ENCODE measurements at places on chromosomes 12 and 14.

DNA sequence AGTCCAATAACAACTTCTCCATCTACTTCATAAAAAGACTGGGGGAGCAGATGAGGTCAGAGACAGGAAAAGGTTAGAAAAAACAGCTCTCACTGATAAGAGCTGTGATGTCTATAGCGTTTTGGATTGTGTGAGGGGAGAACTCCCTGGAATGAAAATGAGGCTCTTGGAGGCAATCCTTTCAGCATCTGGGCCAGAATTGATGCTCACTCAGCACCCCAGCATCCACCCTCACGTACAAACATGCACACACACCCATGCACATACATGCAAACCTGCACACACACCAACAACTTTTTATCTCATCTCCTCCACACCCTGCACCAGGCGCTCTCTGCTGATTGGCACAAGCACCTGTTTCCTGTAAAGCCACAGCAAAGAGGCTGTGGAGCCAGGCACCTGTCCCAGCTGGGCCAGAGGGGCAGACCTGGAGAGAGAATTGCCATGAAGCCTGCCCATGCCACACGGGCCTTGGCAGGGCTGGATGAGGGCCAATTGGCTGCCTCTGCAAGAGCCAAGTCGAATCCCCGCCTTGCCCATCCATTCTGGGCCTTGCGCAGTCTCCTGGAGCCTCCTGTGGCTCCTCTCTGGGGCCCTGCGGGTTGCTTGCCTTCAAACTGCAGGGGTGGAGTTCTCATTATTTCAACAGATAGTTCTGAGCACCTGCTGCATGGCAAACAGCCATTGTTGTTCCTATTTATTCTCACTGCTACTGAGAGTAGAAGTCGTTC lies 53.1 kb downstream of the SYNE3 start:
- no peak for DNase-seq

GRCh38 chr14:92633724-92634123 lies 114.7 kb downstream of the LGMN start:
- no peak for DNase-seq

GRCh38 chr14:72177251-72177650 lies 245.0 kb downstream of the RGS6 start:
- DNase-seq = no peak

GRCh38 chr12:13534242-13534641 lies 337.7 kb downstream of the EMP1 start:
- no peak for DNase-seq

GRCh38 chr12:49331380-49332222 lies 5.4 kb downstream of the C1QL4 start:
- DNase-seq = peak; percentile 78

DNA sequence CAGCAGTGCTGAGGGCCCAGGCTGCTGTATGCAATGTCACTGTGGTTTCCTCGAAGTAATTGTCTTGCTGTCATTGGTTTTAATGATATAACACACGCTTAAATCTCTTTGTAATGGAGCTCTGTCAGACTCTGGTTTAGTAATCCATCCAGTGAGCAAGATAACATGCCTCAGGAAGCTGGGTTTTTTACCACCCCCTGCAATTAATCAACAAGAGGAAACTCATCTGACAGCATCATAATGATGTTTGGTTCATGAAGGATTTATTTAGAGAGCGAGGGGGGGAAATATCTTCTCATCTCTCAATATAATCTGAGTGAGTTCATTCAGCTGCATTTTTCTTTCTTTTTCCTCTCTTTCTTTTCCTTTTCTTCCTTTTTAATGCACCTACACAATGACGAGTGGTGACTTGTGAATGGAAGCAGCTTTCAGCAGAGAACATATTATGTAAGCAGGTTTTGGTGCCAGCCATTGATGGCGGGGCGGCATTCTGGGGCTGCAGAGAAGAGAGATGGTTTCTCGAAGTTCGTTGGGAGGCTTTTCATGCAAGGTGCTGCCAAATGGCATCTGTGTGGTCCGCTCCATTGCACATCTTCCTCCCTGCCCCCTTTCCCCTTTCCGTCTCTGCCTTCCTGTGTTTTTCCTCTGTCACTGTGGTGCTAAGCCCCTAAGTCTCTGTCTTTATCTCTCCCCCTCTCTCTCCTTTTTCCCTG lies 6.7 kb downstream of the RPH3A start:
- peak; percentile 65 for DNase-seq

DNA sequence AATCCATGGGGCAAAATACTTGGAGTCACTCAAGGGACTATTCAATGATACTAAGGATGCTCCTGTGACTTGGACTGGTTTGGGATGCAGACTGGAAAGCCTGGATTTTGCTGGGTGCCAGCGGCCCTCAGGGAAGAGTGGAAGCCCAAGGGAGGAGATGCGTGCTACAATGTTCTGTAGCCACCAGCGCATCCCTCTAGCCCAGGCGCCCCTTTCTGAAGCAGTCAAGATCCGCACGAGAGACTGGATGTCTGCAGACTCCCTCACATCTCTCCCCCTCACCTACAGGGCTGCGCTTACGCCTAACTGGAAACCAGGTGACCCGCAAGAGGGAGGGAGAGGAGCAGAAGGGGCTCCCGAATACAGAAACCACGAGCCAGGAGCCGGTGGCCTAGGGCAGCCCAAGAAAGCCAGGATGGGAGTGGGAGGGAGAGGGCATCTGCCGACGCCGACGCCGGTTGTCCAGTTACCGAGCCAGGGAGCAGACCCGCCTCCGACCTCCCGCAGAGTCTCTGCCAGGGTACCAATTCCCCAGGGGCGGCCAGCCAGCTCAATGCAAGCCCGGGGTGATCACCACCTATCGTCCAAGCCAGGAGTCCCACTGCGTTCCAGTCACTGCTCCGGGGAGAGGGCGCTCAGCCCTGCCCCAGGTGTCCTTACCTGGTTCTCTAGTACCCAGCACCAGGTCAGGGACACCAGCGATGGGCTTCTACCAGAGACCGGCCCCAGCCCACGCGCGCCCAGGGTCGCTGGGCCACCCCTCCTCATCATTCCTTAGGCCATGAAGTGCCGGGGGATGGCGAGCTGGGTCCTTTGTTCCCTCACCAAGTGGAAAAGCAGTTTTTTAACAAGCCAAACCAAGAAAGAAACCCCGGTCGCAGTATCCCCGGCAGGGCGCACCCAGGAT lies 1.2 kb downstream of the NTN4 start:
- DNase-seq = no peak

DNA sequence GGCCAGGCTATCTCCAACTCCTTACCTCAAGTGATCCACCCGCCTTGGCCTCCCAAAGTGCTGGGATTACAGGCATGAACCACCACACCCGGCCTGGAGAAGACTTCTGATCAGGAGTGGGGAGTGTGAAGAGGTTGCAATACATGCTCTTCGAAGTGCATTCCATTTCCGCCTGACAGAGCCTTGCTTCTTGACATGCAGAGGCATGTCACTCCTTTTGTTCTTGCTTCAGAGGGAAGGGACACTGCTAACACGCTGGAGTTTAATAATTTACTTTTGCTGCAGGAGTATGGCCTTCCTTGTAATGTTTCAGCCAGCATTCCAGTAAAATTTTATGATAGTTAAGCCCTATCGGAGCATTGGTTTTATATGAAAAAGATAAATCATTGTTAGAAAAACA lies 74.9 kb downstream of the SLC25A47 start:
- DNase-seq = no peak

DNA sequence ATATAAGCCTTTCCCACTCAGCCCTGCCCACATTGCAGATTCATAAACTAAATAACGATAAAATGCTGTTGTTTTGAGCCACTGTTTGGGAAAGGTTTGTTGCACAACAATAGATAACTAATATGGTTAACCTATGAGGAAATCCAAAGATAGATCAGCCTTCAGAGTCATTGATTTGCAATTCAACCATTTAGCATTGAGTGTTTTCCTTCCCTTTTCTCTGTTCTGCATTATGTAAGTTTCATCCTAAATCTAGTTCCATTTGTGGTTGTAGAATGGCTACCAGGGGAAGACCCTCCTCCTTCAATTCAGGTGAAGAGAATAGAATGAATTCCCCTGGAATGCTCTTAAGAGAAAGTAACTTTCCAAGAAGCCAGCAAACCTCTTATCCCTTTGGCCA lies 19.6 kb downstream of the TC2N start:
- DNase-seq = no peak

DNA sequence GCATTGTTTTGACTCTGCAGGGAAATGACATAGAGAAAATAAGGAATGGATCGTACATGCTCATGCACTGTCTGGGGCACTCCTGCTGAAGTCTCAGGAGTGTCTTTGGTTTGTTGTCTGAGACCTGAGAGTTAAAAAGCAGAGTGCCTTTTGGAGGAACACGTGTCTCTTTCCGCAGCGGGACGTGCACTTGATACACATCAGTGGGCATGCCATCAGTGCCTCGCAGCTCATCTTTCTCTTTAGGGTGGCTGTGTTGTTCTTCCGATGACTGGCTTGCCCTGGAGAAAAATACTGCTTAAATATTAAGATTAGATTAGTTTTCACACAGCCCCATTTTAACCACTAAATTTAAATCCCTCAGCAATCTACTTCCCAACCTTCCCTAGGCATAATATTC lies 835.9 kb downstream of the DIO2 start:
- DNase-seq = no peak

GRCh38 chr14:71437870-71438269 lies 494.4 kb upstream of the RGS6 start:
- DNase-seq = no peak

- DNase-seq = peak; percentile 55
Observed at GRCh38 chr14:48398675-48399282, 723.4 kb upstream of the MDGA2 start.

DNA sequence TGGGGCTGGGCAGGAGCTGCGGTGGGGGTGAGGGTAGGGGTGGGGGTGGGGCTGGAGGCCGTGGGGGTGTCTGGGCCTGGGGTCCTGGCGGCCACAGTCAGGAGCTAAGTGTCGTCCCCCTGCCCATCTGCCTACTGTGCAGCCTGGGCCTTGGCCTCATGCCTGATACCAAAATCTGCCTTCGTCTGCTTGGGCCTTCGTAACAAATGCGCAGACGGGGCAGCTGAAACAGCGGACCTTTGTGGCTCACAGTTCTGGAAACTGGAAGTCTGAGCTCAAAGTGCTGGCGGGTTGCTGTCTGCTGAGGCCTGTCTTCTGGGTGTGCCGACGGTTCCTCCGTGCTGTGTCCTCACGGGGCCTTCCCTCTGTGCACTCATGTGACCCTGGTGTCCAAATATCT lies 61.7 kb downstream of the KIF26A start:
- DNase-seq = no peak

DNA sequence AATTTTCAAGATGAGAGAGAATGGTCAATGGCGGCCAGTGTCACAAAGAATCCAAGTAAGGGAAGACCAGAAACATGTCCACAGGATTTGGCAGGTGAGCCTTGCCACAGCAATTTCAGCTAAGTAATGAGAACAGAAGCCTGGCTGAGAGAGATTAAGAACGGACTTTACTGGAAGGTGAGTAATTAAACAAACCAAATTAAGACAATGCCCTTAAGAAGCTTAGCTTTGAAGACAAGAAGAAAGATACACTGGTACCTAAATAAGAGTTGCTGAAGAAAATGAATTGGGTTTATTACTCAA lies 145.4 kb upstream of the PLEKHG7 start:
- DNase-seq = no peak

DNA sequence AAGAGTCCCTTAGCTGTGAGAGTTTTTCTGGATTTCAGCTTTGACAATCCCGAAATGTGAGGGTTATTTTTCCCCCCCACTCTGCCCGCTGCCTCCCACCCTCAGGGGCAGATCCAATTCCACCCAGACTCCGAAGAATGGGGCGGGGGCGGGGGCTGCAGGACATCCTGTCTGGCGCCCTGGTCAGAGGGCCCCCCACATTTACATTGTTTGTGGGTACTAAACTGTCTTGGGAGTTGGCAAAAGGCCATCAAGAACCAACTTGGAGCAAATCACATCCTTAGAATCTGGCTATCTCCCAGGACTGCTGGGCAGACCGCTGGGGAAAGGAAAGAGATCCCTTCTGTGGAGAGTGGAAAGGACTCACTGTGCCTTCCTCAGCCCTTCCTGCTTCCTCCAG lies 2.4 kb downstream of the EMP1 start:
- no peak for DNase-seq

- DNase-seq = no peak
Observed at GRCh38 chr14:103488071-103488470, 34.6 kb downstream of the CKB start.

- DNase-seq = no peak
Observed at GRCh38 chr12:75457191-75457590, 23.4 kb upstream of the GLIPR1 start.
